ENCODE measurements at places on chromosomes 3 and 15.

DNA sequence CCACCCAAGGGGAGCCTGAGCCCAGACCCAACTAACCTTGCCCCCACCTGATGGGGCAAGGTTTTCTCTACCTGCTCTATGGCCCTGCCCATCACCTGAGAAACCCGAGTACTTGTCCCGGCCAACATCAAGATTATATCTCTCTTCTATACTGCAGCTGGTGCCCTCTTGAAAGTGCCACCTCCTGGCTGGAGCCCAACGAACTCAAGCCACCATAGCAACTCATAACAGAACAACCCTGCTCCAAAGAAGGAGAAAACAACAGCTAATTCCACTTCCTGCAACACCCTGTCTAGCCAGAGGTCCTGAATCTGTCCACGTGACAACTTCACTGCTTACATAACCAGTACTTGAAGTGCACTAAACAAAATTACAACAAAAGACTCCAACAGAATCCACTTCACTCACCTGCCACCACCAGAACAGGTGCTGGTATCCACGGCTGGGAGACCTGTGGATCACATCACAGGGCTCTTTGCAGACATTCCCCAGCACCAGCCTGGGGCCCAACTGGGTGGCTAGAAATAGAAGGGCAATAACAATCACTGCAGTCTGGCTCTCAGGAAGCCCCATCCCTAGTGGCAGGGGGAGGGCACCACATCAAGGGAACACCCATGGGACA is 49.2 kb downstream of the PIERCE2 start:
- no peak for DNase-seq

DNA sequence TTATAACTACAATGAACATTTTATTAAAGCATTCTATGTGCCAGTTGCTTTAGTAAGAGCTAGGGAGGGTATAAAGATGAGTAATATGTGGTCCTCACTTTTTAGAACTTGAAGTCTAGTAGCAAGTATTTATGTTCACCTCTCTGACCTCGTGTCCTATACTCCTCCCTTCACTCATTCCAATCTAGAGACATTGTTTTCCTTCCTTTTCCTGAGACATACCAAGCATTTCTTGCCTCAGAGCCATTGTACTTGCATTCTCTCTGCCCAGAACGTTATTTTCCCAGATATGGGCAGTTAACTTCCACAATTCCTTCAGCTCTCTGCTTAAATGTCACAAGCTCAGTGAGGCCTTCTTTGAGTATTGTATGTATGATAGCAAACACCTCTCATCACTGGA is 408.6 kb downstream of the PDCD6IP start:
- no peak for DNase-seq

- no peak for DNase-seq
These were observed 148.9 kb upstream of the TSPAN3 start for GRCh38 chr15:77219841-77220240.

GRCh38 chr3:24591661-24592555 is 97.3 kb upstream of the THRB start:
- DNase-seq, result no peak

DNA sequence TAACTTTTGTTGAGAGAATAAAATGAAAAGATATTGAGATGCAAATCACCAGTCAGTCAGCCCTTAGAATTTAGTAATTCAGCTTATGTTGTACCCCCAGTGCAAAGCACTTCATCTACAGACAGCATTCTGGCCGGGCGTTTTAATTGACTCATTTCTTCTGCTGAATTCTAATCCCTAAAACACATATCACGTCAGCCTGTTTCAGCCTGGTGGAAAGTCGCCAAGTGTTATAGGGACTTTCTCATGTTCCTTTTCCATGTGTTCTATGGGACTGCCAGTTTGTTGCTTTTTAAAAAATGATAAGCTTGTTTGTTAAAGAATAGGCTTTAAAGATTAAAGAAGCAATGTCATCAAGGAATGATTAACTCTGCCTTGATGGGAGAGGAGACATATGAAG is 169.7 kb upstream of the BFSP2 start:
- DNase-seq, result no peak

GRCh38 chr3:87350367-87351199 is 74.2 kb upstream of the POU1F1 start:
- DNase-seq, result no peak

- no peak for DNase-seq
These were observed 8.5 kb downstream of the IP6K2 start for GRCh38 chr3:48708481-48708889.

DNA sequence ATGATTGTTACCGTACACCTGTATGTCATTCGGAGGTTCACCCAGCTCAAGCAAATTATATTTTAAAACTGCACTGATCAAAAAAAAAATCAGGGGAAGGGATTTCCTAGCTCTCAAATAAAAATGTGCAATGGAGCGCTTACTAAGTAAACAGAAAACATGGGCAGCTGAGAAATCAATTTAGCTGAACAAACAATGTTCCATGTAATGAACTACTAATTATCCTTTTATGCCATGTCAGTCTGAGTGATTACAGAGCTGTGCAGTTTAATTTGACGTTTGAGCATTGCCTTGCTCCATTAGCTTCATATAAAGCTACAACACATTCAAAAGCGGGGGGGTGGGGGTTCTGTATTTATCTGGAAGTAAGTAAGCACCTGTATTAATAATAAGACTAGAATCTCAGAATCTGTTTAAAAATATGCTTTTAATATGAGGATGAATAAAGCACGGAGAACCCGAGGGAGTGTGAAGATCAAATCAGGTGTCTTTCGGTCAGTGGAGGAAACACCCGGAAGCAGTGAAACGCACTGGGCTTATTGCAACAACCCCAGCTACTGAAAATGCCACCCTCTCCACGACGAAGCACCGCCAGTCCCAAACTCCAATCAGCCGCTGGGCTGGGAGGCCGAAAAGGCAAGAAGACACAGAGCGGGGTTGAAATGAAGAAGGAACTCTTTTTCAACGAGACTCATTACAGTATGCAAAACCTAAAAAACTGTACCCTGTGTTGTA is 196.5 kb upstream of the ATP11B start:
- DNase-seq, result no peak

DNA sequence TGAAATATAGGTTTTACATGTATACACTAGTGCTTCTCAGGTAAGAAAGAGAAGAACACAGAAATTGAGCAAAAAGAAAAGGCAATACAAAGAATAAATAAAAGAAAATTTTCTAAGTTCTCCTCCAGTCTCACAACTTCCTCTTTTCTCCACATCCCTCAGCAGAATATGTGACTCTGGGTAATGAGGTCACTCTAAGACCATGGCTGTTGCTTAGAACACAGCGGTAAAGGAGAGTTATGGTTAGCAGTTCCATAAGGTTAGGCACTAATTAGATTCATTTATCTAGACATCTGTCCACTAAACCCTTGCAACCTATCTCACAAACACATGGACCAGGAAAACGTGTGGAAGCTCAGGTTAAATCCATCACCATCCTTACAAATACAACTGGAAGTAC is 47.9 kb downstream of the IGSF11 start:
- no peak for DNase-seq

- no peak for DNase-seq
These were observed 275.7 kb upstream of the NAALADL2 start for GRCh38 chr3:174583396-174583795.

- DNase-seq, result no peak
These were observed 516.9 kb upstream of the TBL1XR1 start for GRCh38 chr3:177713928-177714900.

DNA sequence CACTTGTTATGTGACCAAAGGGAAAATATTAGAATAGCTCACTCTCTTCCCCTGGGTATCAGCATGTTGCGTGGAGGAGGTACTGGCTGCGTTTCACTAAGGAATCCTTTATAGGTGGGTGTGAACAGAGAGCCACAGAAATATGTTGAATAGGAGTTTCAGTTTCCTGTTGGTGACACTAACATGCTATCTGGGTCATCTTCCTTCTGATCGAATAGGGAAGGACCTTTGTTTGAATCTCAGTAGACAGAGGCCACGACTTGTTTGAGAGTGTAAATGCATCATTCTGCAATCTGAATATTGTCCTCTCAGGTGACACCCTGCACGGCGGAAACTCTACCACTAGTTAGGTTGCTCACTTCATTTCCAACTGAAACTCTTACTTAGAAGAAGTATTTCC is 157.9 kb upstream of the SLC2A2 start:
- no peak for DNase-seq

GRCh38 chr15:26200427-26200826 is 337.3 kb upstream of the ATP10A start:
- DNase-seq, result no peak

DNA sequence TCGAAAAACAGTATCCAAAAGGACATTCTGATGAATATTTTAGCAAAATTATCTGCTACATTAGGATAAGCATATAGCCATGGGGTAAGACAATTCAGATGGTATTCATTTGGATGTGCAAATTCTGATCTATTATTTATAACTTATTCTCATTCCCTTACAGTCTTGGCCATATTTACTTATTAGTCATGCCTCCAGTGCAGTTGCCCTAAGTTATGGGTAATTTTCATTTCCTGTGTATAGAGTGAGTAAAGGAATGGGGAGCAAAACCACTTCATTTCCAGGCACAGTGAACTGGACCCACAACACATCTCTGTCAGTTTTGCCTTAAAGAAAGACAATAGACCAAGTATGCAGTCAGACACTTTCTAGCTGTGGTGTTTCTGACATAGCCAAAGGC is 134.3 kb downstream of the POLQ start:
- no peak for DNase-seq

- no peak for DNase-seq
These were observed 15.2 kb upstream of the IQCF6 start for GRCh38 chr3:51794206-51794605.

DNA sequence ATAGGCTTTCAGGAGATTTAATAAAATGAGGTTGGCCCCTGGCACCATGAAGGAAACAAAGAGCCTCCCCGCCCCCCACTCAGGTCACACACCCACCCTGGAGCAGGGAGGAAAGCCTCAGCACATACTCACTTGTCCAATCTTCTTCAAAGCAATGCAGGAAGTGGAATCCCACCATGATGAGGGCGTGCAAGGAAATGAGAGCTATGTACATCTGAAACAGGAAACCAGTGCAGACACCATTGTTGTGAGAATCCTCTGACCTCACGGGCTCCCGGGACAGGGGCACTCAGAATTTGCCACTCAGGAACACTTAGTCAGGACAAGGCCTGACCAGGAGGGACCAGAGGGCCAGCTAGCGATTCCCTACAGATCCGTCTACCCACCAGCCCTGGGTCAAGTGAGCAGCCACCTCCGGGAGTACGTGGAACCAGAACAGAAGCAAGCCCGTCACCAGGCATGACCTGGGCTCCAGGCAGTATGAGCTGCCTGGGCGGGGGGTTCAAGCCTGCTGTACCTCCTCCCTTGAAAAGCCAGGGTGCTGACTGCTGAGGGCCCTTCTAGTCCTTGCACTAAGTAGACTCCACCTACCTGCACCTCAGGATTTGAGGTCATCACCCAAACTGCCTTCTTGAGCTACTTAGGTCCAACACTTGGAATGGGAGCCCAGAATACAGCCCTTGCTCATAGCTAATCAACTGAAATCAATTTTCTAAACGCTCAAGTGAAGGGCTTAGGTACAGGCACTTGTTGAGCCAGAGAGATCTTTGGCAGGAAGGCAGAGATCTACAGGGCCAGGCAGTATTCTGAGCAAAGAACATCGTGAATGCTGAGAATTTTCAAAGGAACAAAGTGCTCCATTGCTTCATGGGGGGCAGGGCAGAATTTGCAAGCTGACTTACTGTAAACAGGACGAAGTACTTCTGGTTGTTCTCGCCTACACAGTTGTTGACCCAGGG is 42.7 kb downstream of the ZDHHC3 start:
- DNase-seq, result no peak

DNA sequence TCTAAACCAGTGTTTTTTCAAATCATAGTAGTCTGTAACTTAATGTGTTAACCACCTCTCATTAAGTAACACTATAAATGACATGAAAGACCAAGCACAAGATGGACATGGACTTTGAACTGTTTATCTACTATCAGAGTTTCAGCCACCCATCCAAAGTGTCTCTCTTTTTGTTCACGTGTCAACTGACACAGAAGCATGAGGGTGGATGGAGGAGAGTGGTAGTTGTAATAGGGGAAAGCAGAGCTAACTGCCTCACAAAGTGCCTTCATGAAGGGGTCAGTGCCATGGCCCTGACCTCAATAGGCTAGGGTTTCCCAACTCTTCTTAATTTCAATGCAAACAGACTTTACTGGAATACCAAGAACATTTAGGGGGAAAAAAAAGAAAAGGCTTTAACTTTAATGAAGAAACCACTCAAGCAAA is 32.1 kb upstream of the TRPM7 start:
- DNase-seq, result no peak

GRCh38 chr3:68958932-68959331 is 26.6 kb upstream of the TAFA4 start:
- no peak for DNase-seq

All from activated naive CD4-positive, alpha-beta T cell treated with anti-CD3 and anti-CD28 coated beads, Interleukin-2, amount 50 U/mL, for 72 hours (primary cell).